ENCODE measurements at places on chromosomes 12 and 14. TPM values are rescaled to one million over a fixed set of nuclear protein-coding genes. Genes with fewer than 3 reads are reported as not detected.

Gene AICDA
- not detected for total RNA-seq

DNA sequence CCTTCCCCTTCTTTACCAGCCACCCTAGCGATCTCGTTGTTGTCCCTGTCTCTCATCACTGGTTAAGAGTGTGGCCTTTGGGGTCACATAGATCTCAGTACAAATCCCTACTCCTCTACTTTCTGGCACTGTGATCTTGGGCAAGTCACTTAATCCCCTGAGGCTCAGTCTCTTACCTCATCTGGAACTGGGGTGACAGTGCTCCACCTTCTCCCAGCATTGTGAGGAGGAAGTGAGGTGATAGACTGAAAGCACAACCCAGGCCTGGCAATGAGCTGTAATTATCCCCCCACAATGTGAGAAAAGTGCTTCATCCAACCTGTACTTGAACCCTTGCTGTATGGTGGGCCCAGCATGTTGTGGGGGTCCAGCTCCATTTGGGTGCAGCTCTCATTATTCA, 48.0 kb downstream of the IRAK3 start:
- DNase-seq: no peak

GRCh38 chr12:109552971-109553370, 20.3 kb downstream of the MMAB start:
- DNase-seq: no peak

DNA sequence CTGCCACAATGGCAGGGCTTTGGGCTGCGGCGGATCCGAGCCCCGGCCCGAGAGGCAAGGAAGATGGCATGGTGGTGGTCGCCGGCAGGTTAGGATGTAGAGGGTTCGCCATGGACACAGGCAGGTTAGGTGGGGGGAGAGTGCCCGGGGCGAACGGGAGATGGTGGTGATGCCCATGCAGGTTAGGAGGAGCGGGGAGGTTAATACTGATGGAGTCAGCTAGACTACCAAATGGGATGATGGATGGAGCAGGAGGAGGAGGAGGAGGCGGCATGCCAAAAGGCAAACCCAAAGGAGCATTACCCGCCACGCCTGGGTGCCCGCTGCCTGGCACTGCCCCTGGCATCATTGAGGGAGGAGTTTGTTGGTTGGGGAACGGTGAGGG, 6.2 kb downstream of the MYL6 start:
- no peak for DNase-seq

Gene NAV3
- 40.1 TPM for total RNA-seq

- no peak for DNase-seq
These were observed 239.2 kb upstream of the FKBP4 start for GRCh38 chr12:2555487-2556082.

GRCh38 chr14:74648601-74649000, 36.6 kb upstream of the LTBP2 start:
- DNase-seq: no peak

- no peak for DNase-seq
These were observed 54.0 kb downstream of the SLC38A1 start for GRCh38 chr12:46214668-46215436.

Gene ANKS1B
- not detected for total RNA-seq

GRCh38 chr12:2682296-2683251, 112.2 kb upstream of the FKBP4 start:
- DNase-seq: peak; percentile 9

DNA sequence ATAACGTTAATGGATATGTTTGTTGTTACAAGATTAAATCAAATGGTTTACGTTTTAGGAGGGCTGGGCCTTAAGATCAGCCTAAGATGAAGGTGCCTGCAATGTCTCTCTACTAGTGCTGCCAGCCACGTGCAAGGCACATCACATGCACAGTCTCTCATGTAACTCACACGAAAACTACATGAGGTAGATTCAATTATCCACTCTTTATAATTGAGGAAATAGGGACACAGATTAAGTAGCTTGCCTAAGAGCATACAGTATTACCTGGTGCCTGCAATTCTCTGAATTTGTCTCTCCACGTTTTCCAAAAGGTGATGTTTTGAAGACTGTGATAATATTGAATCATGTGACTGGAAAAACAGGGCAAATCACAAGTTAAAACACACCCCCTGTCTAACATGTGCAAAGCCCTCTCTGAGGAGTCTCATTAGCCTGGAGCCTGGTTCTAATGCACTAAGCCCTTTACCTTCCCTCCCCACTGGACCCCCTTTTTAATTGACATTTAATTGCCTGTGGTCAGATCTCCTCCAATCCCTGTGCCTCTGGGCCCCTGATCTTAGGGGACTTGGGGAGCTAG, 14.6 kb upstream of the ATP2A2 start:
- no peak for DNase-seq

GRCh38 chr12:704516-705242, 41.4 kb upstream of the NINJ2 start:
- DNase-seq: no peak

DNA sequence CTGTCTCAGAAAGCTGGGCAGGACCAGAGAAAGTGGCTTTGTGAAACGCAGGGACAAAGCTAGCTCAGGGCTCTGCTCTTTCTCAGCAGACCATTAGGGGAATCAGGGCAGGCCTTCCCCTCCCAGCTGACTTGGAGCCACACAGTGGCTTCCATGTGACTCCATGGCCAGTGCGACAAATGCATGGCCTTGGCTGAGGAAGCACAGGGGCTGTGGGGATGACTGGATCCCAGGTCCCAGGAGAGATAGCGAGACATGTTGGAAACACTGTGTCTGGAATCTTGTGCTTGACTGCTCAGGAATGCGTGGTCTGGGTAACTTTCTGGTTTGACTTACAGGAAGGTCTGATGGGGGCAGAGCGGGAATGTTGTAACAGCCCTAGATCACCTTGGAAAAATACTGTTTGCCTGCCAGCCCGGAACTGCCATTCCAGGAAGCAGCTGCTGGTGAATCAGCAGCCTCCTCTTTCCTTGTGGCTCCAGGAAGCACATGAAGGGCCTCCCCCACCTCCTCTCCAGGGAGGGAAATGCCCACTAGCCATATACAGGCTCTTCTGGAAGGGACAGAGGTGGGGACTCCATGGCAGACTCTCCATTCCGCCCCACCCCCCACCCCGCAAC, 133.5 kb upstream of the HIF1A start:
- peak; percentile 98 for DNase-seq
